ENCODE measurements at places on chromosomes 2 and 18. TPM values are rescaled to one million over a fixed set of nuclear protein-coding genes. Genes with fewer than 3 reads are reported as not detected.
A peak's percentile ranks its signal among the peaks of the same experiment; 100 is the strongest.

- DNase-seq, result no peak
Measured at GRCh38 chr2:64268330-64269048, 124.3 kb upstream of the PELI1 start.

GRCh38 chr2:201558232-201558631, 85.1 kb downstream of the TMEM237 start:
- DNase-seq, result no peak

DNA sequence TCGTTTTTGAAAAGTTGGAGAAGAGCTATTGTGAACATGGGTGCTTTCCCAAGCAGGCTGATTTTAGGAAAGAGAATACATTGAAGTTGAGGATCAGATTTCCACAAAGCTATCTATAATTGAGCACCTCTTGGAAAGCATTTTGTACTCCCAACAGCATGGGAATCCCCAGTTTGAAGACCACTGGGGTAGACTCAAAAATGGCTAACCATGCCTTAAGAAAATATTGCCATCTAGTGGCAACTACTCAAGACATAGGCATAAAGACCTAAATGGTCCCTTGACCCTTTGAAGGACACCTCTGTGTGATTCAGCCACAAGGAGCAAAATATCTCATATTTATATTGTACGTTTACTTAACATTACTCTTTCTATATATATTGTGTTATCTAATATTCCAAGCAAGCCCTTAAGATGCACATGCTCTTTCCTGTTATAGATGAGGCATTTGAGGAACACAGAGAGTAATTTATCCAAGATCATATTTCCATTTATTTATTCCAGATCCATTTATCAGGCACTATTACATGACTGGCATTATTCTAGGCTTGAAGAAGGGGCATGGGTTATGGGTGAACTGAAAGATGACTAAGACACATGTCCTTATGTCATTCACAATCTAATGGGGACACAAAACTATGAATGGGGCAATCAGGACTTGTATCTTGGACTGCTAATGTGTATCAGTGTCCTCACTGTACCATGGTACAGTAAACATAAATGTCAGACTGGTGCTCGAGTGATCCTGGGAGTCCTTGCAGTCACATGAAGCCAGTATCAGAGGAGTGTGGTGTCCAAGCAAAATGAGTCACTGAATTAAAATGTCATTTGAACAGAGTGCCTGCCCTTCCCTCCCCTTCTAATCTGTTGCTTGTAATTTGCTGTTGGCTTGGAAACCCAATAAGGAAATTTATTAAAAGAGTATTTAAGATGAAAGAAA, 121.0 kb upstream of the XPO1 start:
- no peak for DNase-seq

DNA sequence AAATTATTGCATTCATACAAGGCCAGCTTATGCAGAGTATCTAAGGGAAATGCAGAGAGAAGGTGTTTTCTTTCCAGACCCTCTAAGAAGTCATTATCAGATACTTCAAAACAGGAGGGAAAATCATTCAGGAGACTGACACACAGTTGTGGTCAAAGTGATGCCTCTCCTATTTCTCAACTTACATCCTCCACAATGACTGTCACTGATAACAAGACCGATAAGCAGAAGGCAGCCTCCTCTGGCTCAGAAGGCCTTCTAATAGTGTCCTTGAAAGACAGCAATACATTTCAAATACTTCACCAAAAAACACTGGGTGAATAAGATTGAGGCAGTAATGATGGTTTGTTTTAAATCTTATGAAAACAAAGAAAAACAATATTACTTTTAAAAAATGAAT, 199.7 kb downstream of the PIEZO2 start:
- DNase-seq, result no peak

DNA sequence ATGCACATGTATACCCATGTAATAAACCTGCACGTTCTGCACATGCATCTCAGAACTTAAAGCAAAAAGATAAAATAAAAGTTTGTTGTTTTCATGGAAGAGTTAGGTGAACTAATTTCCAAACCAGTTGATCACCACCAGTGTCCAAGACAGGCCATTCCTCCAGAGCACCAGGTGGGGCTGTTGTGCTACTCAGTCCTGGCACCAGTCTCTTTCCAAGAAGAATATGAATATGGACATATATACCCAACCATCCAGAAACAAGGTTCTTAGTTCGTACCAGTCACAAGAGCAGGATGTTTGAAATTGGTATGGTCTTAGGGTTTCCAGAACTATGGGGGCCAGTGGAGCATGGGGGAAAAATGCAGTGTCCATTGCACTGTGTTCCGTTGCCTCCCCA, 17.2 kb upstream of the TNP1 start:
- peak; percentile 17 for DNase-seq

GRCh38 chr2:229780856-229781773, 66.8 kb upstream of the DNER start:
- peak; percentile 29 for DNase-seq

GRCh38 chr2:30670453-30670852, 136.8 kb downstream of the CAPN13 start:
- no peak for DNase-seq

DNA sequence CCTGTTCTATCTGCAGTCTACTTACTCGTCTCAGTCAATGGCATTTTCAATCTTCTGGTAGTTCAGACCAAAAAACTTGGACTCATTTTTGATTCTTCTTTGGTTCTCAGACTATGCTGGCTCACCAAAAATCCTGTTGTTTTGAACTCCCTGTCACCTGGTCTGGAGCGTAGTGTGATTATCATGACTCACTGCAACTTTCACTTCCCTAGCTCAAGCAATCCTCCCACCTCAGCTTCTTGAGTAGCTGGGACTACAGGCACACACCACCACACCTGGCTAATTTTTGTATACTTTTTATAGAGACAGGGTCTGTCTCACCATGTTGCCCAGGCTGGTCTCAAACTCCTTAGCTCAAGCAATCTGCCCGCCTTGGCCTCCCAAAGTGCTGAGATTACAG, 163.3 kb upstream of the CDH7 start:
- DNase-seq, result no peak

DNA sequence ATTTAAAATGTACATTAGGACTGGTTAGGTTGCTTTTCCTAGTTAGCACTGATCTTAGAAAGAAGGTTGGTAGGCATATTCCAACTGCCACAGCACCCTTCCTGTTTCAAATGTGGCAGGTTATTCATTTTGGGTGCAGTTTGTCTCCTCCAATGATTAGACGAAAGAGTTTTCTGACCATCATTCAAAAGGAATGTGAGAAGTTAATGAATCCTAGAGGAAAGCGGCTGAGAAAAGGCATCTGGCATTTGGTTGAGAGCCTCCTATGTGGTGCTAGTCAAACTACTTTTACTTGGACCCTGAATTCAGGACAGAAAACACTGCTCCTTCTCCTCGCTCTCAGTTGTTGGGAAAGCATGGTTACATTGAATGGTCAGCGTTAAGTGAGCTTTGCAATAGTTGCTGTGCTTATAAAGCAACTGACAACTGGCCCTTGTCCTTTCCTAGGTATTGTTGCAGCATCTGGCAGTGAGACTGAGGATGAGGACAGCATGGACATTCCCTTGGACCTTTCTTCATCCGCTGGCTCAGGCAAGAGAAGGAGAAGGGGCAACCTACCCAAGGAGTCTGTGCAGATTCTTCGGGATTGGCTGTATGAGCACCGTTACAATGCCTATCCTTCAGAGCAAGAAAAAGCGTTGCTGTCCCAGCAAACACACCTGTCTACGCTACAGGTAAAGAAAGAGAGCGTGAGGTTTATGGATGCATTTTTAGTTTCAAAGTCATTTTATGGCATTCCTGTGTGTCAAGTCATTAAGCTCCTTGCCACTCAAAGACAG, 6.1 kb downstream of the TGIF1 start:
- DNase-seq, result no peak

DNA sequence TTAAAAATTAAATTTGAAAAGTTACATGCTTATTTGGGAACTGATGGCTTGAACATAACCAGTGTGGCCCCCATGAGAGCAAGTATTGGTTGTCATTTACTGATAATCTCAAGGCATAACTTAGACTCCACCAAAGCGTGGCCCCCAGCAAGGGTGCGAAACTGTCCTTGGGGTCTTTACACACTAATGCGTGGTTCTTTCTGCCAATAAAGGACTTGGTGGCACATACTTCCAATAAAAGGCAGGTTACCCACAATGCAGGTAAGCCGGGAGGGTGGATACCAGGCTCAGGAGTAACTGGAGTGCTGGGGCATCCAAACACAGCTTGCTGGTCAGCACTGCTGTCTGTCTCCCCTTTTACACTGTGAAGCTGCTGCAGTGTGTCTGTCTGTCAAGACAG, 278.2 kb upstream of the NCKAP5 start:
- DNase-seq, result no peak

DNA sequence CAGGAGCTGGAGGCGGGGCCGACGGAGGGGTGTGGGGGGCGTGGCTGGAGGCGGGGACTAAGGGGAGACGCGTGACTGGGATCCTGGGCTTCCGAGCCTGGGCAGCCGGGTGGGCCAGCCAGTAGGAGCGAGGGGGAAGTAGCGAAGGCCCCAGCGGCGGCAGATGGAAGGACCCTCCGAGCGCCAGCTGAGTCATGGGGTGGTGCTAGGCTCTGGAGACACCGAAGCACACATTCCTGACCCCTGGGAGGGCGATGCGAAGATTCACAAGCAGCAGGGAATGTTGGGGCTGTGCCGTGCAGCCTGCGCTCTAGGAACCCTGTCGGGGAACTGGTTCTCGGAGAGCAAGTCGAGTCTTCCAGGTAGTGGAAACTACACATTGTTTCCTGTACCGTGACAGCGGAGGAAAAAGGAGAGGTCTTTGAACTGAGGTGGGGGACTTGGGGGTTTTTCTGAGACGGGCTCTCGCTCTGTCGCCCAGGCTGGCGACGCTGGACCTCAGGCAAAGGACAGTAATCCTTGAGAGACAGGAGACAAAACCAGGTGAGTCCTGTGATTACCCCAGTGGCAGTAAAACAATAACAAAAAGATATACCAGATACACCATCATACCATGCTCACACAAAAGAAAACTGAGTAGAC, 650 bp upstream of the AFG3L2 start:
- DNase-seq, result no peak

GRCh38 chr2:25831746-25832449, 46.4 kb downstream of the ASXL2 start:
- no peak for DNase-seq

- no peak for DNase-seq
Measured at GRCh38 chr18:73888565-73888964, 259.1 kb downstream of the FBXO15 start.

DNA sequence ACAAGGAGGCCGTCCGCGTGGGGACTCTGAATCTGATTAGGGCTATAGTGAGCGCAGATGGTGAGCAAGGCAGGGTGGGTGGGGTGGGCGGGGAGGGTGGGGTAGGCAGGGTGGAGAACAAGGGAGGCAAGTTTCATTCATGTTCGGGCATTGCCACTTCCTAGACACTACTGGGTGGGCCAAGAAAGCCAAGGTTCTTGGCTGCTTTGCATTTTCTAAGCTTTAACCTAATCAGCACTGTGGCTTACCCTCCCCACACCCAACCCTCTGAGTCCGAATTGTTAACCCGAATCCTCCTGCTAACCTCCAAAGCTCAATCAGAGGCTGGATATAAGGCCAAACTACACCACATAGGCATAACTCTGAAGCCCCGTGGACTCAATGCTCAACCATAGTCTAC, 18.1 kb downstream of the MROH2A start:
- no peak for DNase-seq

DNA sequence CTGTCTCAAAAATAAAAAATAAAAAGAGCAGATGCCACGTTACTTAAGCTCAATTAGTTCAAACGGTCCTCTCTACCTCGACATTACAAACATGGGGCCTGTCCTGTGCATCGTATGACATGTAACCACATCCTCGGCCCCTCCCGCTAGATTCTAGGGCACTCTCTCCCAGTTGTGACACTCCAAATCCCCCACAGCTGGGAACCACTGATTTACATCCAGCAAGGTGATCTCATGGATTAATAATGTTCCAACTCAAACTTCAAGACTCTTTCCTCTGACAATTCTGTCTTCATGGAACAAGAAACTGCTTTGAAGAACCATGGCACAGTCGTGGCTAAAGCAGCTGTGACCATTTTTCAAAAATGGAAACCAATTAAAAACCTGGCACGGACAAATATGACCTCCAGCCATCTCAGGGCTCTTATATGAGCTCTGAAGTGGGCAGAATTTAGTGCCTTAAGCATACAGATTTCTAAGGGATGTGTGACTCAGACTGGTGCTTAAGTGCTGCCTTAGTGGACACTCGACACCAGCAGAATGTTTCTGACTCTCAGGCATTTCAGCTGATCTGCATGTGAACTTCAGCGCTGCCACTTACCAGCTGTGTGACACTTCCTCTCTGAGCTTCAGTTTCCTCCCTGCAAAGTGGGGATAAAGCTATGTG, 31.7 kb upstream of the ASAP2 start:
- no peak for DNase-seq

GRCh38 chr18:58391231-58391825, 237.6 kb downstream of the ALPK2 start:
- DNase-seq, result no peak

- DNase-seq, result no peak
Measured at GRCh38 chr2:3677436-3677835, 19.4 kb downstream of the ALLC start.

DNA sequence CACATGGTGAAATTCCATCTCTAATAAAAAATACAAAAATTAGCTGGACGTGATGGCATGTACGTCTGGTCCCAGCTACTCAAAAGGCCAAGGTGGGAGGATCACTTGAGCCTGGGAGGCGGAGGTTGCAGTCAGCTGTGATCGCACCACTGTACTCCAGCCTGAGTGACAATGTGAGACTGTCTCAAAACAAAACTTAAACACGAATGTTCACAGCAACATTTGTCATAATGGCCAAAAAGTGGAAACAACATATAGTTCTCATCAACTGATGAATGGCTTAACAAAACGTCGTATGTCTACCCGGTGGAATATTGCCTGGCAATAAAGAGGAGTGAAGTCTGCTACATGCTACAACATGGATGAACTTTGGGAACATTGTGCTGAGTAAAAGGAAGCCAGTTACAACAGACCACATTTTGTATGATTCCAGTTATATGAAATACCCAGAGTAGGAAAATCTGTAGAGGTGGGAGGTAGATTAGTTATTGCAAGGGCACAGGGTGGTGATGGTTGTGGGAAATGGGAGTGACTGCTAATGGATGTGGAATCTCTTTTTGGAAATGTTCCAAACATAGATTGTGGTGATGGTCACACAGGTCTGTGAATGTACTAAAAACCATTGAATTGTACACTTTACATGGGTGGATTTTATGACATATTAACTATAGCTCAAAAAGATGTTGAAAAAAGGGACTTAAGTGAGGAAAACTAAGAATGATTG, 478.2 kb downstream of the PTPRM start:
- no peak for DNase-seq

The SERPINB3 gene
- not detected for total RNA-seq

The MCEE gene
- total RNA-seq, result 9.8 TPM

The SLC40A1 gene
- 319 TPM for total RNA-seq

The SIX2 gene
- not detected for total RNA-seq

The HAUS1 gene
- total RNA-seq, result 43.4 TPM

The CCDC85A gene
- 2.2 TPM for total RNA-seq

The PKDCC gene
- total RNA-seq, result 4.3 TPM

Measured in dermis microvascular lymphatic vessel endothelial cell (primary cell).